ENCODE measurements at places on chromosomes 4 and X. TPM values are rescaled to one million over a fixed set of nuclear protein-coding genes. Genes with fewer than 3 reads are reported as not detected.

The GATA1 gene
- polyA plus RNA-seq = 0.76 TPM

The PDZD4 gene
- 11.5 TPM for polyA plus RNA-seq

The ANKRD50 gene
- 49.2 TPM for polyA plus RNA-seq

The LRAT gene
- 1.4 TPM for polyA plus RNA-seq

The MAGEA2 gene
- polyA plus RNA-seq = not detected

The ARHGAP36 gene
- polyA plus RNA-seq = 0.09 TPM

The RBM46 gene
- not detected for polyA plus RNA-seq

The FAT4 gene
- polyA plus RNA-seq = 35.0 TPM

The FAM149A gene
- polyA plus RNA-seq = 47.9 TPM

The SOX3 gene
- polyA plus RNA-seq = not detected

The CASP3 gene
- 30.9 TPM for polyA plus RNA-seq

- DNase-seq = no peak
Measured at GRCh38 chr4:92953462-92953861, 649.7 kb downstream of the GRID2 start.

- DNase-seq = no peak
Measured at GRCh38 chr4:27368781-27369180, 508.1 kb downstream of the STIM2 start.

- no peak for DNase-seq
Measured at GRCh38 chr4:145626623-145626982, 7.4 kb downstream of the MMAA start.

GRCh38 chrX:121227888-121228287 is 180.5 kb downstream of the GLUD2 start:
- no peak for DNase-seq

DNA sequence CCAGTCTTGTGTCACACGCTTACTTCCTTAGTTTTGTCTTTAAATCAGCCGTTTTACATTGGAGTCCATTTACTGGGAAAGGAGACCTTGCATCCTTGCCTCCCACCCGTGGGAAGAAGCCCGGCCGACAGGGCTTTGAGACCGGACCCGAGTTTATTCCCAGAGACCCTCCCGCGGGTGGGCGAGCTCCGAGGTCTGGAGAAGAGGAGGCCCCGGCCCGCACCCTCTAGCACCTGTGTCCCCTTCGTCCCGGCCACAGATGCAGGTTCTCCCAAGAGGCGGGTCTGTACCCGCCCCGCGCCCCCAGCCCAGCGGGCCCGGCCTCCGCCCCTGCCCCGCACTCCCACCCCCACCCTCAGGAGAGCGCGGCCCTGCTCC is 3.8 kb upstream of the SLC26A1 start:
- no peak for DNase-seq

- no peak for DNase-seq
Measured at GRCh38 chr4:181017038-181017437, 1226.2 kb upstream of the TENM3 start.

DNA sequence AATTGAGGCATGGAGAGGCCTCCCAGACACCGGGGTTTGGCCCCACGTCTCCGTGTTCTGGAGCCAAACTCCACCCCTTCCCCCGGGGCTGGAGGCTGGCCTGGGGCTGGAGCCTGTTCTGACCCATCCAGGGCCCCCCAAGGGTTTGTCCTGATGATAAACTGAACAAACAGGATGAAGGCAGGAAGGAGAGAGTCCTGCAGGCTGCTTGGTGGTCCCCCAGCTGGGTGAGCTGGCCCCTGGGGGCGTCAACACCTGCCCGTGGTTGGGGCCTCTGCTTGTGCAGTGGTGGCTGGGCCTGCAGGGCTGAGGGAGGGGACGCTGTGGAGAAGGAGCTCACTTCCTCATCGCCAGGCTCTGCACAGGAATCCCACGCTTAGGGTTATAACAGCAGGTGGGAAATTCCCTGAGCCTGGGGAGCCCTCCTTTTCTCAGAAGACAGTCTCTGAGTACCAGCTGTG is 2.3 kb downstream of the SH3TC1 start:
- DNase-seq = no peak

DNA sequence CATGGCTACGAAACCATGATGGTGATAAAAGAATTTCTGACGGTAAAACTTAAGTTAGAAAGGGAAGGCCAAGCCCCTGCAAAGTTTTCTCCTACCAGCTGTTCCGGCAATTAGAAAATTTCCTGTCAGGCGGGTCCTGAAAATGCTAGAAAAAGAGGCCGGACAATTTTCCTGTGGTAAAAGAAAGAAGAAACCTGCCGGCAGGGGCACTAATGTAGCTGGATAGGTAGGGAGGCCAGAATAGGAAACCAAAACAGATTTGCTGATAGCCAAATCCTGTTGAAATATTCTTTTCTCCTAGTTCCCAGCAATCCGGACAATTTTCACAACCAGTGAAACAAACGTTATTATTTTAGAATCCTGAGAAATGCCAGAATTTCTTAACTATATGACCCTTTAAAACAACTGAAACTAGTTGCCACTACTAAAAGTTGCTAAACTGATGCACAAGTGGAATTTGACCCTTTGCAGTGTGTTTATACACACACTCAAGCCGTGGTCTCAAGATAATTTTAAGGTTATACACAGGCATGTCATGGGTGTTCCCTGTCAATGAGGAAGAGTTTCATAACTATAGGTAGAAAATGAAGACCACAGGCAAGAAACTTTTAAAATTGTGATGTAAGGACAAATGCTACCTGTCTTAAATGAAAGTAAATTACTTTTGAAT is 47.7 kb downstream of the RPS6KA3 start:
- DNase-seq = no peak

GRCh38 chr4:145497199-145498149 is 15.8 kb downstream of the SMAD1 start:
- DNase-seq = no peak

- no peak for DNase-seq
Measured at GRCh38 chr4:48205107-48205506, 64.5 kb downstream of the TEC start.

DNA sequence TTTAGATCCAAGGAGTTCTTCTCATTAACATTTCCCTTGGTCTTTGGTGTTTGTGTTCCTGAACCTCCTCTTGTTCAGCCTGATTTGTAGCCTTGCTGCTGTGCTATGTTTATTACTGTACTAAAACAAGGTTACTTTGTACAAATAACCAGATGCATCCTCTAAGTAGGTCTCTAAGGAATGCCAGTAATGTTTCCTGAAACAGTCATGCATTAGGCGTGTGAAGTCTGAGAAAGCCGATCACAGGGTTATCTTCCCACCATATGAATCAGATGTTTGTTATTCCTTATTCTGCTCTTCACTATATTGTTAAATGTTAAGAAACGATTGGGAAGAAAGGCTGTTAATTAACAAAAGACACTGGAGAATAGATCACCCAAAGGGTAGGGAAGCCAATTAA is 66.9 kb downstream of the GALNTL6 start:
- DNase-seq = no peak

GRCh38 chr4:126513596-126513995 is 1119.2 kb upstream of the INTU start:
- DNase-seq = peak; percentile 13

DNA sequence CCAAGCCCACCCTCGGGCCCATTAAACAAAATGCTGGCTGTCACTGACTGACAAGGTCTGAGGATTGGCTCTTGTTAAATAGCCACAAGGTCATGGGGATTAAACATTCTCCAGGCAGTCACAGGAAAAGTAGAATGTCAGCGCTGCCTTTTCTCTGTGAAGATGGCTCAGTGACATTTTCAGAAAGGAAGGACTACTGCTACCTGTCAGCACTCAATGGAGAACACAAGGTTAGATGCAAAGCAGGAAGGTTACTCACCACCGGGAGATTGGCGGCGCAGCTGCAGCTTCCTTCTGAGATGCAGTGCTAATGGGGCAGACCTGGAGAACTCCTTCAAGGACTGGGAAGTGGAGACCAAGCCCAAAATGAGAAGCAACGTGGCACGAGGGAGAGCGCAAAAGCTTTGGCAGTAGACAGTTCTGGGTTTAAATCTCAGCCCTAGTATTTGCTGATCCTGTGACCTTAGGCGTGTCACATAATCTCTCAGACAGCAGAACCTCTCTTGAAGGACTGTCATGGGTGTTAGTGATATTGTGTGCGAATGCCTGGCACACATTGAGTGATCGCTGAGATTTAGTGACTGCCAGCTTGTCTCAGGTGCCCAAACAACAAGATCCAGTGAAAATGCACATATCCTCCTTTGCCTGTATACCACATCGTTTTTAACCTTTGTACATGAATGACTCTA is 213.1 kb upstream of the BOD1L1 start:
- DNase-seq = no peak

DNA sequence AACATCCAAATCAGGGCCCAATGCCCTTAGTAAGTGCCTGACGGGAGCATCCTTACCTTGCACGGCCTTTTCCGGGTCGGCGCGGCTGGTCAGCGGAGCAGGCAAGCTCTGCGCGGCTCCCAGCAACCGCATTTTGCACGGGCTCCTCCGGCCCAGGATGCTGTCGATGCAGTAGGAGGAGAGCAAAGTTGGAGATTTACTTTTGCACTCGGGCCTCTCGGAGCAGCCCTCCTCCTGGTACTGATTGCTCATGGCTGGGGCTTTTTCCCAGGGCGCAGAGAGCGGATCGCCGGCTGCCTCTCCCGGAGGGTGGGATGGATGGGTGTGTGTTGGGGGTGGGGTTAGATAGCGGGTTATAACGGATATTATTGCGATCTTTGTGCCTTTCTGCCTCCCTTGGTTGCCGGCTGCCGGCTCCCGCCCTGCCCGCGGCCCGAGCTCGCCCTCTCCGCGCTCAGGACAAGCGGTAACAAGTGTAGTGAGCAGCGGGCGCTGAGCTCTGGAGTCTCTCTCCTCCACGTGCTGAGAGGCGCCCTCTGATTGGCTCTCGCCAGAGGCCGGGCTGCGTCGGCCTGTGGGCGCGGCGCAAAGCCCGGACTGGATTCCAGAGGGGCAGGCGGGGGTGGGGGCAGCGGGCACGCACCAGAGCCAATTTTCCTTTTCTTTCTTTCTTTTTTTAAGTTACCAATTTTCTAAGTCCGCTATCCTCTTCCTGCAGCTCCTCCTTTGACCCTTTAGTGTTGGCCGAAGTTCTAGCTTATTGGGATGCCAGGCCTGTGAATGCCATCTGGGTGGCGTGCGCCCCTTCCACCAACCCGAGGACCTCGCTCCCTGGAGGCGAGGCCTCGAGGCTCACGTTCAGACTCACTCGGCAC is at the start of gene ARX:
Gene ARX, minus strand, starts transcription at position 480 of the 875 bp plus-strand sequence. Its CDS starts 228 bp downstream, at position 252.
- peak; percentile 44 for DNase-seq

DNA sequence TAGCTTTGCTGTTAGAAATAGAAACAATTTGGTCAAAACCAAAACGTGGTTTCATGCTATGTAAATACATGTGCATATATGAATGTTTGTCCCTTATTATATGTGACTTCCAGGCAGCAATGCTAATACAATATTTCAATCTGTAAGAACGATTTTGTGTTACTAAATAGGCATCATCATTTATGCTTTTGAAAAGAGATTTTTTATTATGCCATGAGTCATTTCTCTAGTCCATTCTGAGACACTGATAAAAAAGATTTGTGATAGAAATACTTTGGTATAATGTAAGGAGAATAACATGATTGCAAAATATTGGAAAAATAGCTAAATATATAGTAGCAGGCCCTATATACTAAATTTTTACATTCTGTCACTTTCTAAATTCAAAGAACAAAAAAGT is 28.9 kb downstream of the SYNPO2 start:
- DNase-seq = no peak

DNA sequence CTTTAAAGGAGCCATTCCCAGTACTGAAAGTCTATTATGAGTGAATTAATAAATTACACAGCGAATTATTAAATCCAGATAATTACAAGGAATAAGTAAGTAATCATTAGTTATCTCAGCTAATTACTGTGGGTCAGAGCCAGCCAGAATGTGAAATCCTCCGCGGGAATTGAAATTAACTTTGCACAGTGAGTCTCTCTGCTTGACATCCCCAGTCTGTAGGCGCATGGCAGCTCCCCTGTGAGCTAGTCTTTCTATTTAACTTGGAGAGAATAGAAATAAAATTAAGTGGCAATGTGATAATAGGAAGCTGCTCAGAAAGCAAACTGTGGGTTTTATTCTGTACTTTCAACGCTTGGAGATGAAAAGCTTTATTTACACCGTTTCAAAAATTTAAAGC is 7.2 kb downstream of the POU4F2 start:
- DNase-seq = no peak

DNA sequence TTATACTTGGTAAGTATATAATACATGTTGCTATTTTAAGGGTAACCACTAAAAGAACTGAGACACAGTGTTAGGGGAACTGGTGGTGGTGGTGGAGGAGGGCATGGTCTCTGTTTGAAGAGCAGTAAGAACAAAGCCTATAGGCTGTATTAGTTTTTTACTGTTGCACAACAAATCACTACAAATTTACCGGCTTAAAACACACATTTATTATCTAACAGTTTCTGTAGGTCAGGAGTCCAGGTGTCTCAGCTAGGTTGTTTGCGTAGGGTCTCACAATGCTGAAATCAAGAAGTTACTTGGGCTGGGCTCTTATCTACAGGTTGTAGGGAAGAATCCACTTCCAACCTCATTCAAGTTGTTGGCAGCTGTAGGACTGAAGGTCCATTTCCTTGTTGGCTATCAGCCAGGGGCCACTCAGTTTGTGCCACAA is 52.6 kb downstream of the CASK start:
- DNase-seq = no peak

- no peak for DNase-seq
Measured at GRCh38 chr4:1579001-1579900, 104.9 kb downstream of the FAM53A start.

DNA sequence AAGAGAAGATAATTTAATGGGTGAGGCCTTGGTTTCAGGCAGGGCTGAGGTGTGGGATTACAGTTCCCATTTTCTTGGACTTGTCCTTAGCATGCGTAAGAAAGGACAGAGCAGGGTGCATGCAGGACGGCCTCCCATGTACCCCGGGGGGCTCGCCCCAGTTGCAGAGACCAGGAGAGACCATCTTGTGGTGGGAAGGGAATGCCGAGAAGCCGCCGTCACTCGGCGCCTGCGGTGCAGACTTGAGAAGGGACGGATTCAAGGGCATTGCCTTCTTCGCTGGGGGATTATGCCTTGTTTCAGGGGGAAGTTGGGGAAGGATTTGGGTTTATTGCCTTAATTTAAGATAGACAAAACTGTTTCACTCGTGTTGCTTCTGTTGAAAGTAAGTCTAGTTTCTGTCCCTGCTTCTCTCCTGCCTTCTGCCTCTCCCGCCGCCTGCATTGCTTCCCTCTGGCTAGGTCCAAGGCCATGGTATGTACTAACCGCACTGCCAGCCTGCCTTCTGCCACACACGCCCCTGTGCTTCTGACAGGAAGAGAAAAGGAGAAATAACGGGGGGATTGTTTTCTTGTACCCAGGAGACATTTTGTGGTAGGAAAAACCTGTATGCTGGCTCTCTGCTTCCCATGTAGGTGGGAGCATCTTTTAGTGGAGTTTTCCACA is 175.9 kb downstream of the DCLK2 start:
- no peak for DNase-seq

GRCh38 chrX:9875801-9876200 is 89.6 kb downstream of the SHROOM2 start:
- DNase-seq = no peak

DNA sequence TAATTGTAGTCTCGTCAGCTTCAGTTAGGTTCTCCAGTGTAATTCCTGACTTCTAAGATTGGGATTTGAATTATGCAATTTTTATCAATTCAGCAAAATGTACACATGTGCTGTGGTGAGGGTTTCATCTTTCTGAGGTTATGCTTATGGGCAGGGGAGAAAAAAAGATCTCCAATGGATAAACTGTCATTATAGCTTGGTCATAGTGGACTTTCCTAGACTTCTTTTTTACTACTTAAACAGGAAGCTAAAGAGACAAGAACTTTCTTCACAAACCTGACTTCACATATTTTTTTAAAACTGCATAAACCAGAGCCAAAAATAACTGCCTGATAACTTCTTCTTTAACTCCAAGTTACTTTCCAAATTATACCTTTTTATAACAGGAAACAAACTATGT is 21.7 kb upstream of the SPP1 start:
- DNase-seq = no peak
